Left ventricle myocardium superior (tissue), 1 donor: ENCODE measurements at places on chromosomes 1 and 21. TPM values are rescaled to one million over a fixed set of nuclear protein-coding genes. Genes with fewer than 3 reads are reported as not detected.

DNA sequence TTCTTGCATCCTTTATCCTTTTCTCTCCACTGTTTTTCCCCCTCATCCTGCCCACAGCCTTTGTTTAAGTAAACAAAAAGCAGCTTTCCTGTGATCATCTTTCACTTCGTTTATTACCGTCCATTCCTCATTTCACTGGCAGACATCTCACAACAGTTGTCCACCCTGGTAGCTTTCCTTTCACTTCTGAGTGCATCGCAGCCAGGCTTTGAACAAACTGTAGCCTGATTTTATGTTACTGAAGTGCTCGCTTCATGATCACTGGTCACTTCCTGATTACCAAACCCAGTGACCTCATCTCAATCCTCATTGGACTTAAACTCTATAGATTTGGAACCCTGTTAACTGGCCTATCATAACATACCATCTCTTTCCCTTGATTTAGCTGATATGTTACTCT lies 67.7 kb downstream of the SDCCAG8 start:
- no peak for DNase-seq

DNA sequence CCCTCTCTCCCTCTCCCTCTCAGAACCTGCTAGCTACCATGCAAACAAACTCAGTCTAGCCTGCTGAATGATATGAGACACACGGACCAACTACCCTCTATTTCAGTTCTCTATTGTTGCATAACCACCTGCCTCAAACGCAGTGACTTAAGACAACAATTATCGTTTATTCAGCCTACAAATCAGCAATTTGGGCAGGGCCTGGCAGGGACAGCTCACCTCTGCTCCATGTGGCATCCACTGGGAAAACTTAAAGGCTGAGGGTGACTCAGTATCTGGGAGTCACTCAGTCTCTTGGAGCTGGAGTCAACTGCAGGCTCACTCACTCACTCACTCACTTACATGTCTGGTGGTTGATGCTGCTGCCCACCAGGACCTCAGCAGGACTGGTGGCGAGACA lies 121.3 kb downstream of the SEC16B start:
- no peak for DNase-seq

DNA sequence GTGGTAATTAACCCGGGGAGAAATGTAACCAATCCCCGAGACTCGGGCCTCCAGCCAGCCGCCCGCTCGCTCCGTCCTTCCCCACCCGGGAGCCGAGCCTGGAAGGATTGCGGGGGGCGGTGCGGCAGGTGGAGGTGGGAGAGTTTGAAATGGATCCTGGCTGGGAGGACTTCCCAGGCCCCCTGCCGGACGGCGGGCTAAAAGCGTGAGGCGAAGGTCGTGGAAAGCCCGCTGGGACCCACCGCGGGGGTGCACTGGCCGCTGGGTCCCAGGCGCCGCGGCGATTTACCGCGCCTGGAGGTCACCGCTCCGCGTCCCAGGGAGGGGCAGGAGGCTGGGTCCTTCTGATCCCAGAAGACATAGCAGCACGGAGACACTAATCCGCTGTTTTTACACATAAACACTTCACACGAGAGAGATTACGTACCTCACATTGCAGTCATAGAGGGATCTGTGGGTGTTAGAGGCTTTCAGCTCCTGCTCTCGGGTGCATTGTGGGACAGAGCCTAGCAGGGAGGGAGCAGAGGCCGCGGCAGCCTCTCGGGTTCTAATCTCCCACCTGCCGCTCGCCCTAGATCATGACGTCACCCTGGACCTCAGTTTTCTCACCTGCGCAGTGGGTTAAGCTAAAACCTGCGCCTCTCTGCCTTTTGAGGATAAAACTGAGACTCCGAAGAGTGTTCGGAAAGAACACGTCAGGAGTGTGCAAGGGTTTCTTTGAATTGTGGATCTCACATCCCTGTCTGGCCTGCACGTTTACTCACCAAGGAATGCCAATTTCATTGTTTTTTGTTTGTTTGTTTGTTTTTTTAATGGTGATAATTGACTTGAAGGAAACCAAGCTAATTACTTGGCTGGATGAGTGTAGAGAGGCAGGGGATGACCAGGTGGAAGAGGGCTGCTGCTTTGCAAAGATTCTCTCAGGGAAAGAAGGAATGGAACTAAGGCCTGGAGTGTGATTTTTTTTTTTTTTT lies 17.1 kb upstream of the TMEM9 start:
- peak; percentile 70 for DNase-seq

DNA sequence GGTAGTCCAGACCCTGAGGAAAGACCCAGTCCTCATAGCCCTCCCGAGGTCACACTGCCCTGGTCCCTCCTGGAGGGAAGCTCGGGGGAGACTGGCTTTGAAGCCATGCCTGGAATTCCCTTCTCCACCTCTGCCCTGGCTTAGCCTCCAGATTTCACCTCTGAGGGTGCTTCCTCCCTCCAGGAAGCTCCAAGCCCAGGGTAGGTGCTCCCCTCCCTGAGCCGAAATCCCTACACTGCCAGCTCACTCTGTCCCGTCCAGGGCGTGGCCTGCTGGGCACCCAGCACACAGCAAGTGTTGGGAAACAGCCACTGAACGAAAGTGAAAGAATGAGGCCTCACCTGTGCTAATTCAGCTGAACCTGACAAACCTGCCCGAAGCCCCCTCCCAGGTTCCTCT lies 6.0 kb upstream of the TNFRSF25 start:
- DNase-seq, result no peak

DNA sequence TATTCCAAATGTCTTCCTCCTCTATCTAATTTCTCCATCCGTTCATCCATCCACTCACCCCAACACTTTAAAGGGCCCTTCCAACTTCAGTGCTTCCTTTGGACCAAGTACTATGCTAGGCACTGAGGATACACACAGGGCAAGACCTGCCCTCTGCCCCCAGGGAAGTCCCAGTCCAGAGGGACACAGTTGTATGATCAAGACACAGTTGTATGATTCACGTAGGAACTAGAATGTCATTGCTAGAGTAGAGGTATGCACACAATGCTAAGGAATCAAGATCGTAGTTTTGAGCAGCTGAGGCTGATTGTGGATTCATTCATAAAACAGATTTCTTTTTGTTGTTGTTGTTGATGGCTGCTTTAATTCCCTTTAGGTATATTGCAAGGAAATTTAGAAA lies 11.6 kb upstream of the IER5 start:
- DNase-seq, result no peak

DNA sequence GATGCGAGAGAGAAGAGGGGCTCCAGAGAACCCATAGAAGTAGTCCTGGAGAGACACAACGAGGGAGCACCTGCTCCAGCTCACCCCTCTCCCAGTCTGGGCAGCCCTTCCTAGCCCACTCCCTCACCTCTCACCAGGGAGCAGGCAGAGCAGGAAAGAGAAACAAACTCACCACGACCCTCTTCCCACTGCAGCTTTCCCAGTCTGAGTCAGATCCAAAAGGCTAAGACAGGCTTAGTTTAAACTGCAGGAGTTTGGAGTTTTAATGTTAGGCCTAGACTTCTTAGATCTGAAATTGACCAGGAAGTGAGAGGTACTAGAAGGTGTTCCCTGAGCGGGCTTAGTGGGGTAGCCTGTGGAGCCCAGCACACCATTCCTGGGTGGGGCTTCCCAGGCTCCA lies 29.6 kb downstream of the SLC1A7 start:
- no peak for DNase-seq

FAM72D gene
- not detected for total RNA-seq

LRRC38 gene
- total RNA-seq, result 0.15 TPM

ATP6V1G3 gene
- total RNA-seq, result not detected

THEM5 gene
- total RNA-seq, result not detected
